Fibroblast of the aortic adventitia (primary cell): ENCODE measurements at places on chromosomes 2 and 18. TPM values are rescaled to one million over a fixed set of nuclear protein-coding genes. Genes with fewer than 3 reads are reported as not detected.

ZNF804A gene
- total RNA-seq, result 4.7 and 12.9 TPM in 2 replicates

ITGB1BP1 gene
- 34.8 and 80.9 TPM in 2 replicates for total RNA-seq

GRCh38 chr2:77937366-77937765, 415.2 kb upstream of the LRRTM4 start:
- no peak for DNase-seq

DNA sequence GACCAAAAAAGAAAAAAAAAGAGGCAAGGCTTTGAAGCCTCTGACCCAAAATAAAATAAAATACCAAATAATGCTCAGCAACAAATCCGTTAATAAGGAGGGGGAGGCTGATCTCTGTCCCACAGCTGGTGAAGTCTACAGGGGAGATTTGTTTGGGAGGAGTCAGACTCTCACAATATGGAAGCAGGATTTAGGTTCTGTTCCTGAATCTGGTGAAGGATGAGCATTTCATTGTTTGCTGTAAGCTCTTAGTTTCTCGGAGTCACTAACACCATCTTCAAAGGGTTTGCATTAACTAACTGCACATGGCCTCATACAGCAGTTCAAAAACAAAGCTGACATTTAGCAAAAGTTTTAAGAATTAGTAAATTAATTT, 339.4 kb upstream of the TNP1 start:
- no peak for DNase-seq
